Stimulated activated CD4-positive, alpha-beta T cell treated with anti-CD3 and anti-CD28 coated beads, Interleukin-12 subunit alpha, Interleukin-12 subunit beta, amount 100 ng/mL, for 48 hours (primary cell): ENCODE measurements at places on chromosomes 16 and 17.
A peak's percentile ranks its signal among the peaks of the same experiment; 100 is the strongest.

GRCh38 chr16:2675714-2676113 lies 6.6 kb upstream of the KCTD5 start:
- DNase-seq, result no peak

GRCh38 chr17:61408151-61409041 lies 8.8 kb downstream of the TBX2 start:
- no peak for DNase-seq

- no peak for DNase-seq
These were observed 9.9 kb downstream of the MXRA7 start for GRCh38 chr17:76700617-76701470.

- no peak for DNase-seq
These were observed 60.3 kb downstream of the GRIN2A start for GRCh38 chr16:10121897-10122425.

- DNase-seq, result no peak
These were observed 15.6 kb upstream of the PDK2 start for GRCh38 chr17:50079334-50080095.

DNA sequence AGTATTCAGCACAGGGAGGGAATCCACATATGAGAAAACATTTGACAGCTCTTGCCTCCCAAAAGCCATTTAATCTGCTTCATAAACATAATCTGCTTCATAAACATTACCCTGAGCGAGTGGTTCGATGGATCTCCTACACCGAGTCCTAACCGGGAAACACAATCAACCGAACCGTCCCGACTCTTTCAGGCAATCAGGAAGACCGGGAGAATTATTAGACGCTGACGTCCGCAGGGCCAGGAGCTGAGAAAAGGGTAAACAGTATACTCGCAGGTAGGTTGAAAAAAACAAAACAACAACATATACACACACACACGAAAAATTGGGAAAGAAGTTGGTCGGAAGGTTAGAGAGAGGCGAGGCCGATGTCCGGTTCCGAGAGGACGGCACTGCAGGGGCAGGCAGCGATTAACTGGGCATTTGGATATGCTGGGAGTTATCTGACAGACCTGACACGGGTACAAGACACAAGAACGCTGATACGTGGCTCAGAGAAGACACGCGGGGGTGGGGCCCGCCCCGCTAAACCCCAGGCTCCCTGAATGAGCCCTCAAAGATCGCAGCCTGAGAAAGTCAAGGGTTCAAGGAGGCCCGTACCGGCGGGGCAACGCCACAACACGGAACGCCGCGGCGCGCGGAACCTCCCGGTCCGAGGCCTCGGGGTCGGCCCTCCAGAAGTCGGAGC lies 585 bp downstream of the AP1G1 start:
- DNase-seq, result peak; percentile 34

DNA sequence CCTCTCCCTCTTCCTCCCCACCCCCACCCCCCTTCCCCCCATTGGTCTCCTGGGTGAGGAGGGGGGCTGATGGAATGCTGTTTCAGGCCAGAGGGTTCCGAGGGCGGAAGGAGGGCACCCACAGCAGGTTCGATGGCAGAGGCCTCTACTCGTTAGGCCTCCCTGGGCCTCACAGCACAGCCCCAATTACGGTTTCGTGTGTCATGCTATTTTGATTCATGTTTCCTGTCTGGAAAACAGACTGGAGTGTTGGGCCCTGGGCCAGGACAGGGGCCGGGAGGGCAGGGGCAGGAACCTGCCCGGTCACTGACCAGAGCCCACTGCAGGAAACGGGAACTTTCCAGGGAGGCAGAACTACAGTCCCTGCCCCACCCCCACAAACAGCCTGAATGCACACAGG lies 138.2 kb downstream of the C16orf95 start:
- no peak for DNase-seq

- DNase-seq, result no peak
These were observed 19.7 kb downstream of the ADGRG1 start for GRCh38 chr16:57648125-57648524.

- DNase-seq, result no peak
These were observed 161.5 kb upstream of the SALL1 start for GRCh38 chr16:51312363-51313150.

- no peak for DNase-seq
These were observed 59.4 kb downstream of the NUP93 start for GRCh38 chr16:56789360-56789759.

- peak; percentile 25 for DNase-seq
These were observed 33.3 kb downstream of the PRKCB start for GRCh38 chr16:23869052-23869451.
